ENCODE measurements at places on chromosomes 16 and 17.

DNA sequence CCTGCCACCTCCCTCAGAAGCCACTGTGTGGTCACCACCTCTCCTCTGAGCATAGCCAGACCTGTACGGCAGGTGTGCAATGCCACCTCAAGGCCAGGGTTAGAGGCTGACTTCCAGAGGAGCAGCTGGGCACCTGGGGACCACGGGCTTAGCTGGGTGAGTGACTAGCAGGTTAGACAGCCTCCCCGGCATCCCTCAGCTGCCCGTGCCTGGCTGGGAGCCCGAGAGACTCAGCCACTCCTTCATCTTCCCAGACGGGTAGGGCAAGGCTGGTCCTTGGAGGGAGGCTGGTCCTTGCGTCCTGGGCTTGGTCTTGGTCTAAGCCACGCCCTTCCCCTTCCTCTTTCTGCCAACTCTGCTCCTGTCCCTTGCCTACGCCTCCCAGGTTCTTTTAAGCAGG lies 7.8 kb downstream of the CRHR1 start:
- no peak for DNase-seq

GRCh38 chr17:74512036-74512435 lies 19.2 kb downstream of the CD300LB start:
- DNase-seq: no peak

- no peak for DNase-seq
Measured at GRCh38 chr17:69883120-69883519, 191.9 kb upstream of the KCNJ16 start.

DNA sequence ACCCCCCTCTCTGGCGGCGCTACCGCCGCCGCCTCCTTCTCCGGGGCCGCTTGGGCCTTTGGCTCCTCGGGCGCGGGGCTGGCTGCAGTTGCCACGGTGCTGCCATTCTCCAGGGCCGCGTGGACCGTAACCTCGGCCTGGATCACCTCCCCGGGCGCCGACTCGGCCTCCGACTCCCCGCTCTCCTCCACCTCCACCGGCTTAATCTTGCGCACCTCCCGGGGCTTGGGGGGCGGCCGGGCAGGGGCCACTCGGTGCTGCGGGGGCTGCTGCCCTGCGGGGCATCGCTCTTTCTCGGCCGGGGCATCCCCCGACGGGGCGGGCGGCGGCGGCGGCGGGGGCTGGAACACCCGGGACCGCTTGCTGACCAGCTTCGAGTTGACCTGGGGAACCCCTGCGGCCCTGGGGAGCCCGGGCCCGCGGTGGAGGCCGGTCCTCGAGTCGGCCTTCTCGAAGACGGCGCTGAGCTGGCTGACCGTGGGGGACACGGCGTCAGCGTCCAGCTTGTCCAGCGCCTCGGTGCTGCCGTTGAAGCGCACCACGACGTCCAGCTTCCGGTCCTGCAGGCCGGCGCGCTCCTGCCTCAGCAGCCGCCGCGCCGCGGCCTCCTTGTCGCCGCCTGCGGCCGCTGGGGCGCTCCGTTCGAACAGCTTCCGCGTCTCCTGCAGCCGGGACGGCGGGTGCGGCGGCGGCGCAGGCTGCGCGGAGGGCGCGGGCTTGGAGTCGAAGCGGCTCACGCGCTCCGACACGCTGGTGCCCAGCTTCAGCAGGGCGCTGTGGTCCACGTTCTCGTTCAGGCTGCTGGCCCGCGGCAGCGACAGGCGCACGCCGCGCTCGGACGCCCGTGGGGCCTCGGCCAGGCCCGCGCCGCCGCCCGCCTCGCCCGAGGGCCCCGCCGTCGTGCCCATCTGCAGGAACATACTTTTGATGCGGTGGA lies 792 bp downstream of the PPP1R9B start:
- DNase-seq: peak; percentile 45
